ENCODE measurements at places on chromosomes 13 and 19.
A peak's percentile ranks its signal among the peaks of the same experiment; 100 is the strongest.

GRCh38 chr13:113905942-113906341 lies 42.1 kb upstream of the GAS6 start:
- DNase-seq, result no peak

DNA sequence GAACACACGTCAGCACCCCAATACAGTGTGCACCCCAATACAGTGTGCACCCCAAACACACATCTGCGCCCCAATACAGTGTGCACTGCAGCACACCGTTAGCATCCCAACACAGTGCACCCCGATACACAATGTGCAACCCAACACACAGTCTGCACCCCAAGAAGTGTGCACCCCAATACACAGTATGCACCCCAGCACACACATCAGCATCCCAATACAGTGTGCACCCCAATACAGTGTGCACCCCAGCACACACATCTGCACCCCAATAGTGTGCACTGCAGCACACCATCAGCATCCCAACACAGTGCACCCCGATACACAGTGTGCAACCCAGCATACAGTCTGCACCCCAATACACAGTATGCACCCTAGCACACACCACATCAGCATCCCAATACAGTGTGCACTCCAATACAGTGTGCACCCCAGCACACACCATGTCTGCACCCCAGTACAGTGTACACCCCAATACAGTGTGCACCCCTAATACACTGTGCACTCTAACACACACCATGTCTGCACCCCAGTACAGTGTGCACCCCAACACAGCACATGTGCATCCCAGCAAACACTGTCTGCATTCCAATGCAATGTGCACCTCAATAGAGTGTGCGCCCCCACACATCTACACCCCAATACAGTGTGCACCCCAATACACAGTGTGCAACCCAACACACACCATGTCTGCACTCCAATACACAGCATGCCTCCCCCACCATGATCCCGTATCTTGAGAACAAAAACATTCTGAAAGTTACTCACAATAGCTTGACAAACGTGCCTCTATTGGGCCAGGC lies 855 bp upstream of the CARS2 start:
- no peak for DNase-seq

DNA sequence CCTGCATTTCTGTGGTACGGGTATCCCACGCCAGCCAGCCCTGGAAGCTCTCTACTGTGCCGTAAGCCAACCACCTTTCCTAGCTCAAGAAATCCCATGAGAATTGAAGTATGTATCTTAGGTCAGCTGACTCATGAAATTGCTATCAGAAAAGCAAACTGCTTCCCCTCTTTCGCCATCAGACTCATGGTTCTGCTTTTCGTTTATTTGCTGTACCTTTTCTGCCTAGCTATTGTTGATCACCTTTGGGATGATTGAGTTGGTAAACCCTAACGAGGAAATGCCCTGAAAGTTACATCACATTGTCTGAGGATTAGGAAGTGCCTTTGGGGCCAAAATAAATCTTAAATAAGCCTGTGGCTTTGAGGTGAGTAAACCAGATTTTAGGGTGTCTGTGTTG lies at the start of gene ADGRE3:
TSS of gene ADGRE3 (minus strand) at position 81 of the 400 bp plus-strand sequence. CDS start at position 7, 74 bp downstream.
- no peak for DNase-seq

DNA sequence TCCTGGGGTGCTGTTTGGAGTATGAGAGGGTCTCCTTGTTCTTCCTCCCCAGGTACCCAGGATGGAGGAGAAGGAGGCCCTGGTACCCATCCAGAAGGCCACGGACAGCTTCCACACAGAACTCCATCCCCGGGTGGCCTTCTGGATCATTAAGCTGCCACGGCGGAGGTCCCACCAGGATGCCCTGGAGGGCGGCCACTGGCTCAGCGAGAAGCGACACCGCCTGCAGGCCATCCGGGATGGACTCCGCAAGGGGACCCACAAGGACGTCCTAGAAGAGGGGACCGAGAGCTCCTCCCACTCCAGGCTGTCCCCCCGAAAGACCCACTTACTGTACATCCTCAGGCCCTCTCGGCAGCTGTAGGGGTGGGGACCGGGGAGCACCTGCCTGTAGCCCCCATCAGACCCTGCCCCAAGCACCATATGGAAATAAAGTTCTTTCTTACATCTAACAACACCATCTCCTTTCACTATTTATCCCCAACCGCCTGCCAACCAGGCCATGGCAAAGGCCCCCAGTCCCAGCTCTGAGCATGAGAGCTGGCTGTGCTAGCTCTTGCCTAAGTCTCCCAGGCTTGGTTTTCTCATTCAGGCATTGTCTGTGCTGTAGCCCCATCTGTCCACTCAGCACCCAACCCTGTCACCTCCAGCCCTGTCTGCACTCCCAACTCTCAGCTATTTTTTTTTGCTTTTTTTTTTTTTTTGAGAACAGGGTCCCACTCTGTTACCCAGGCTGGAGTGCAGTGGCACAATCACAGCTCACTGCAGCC lies 11.2 kb downstream of the DKKL1 start:
- DNase-seq, result no peak

DNA sequence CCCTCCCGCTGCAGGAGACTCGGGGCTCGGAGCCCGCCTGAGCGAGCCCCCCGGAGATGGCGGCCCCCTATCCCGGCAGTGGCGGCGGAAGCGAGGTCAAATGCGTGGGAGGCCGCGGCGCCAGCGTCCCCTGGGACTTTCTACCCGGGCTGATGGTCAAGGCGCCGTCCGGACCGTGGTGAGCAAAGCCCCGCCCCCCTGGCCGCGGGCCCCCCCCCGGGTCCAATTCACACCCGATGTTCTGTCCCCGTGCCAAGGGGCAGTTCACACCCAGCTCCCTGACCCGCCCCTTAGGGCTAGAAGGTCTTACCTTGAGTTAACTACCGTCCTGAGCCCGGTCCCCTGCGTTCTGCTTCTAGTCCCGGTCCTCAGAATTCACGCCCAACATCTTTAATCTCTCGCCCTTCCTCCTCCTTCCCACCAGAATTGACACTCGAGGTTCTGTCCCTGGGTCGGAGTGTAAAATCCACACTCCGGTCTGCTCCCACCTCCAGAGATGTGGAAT lies 1.4 kb downstream of the NPAS1 start:
- DNase-seq, result no peak

- DNase-seq, result peak; percentile 60
Observed at GRCh38 chr19:2478278-2478755, 2.4 kb downstream of the GADD45B start.

- DNase-seq, result no peak
Observed at GRCh38 chr13:50788551-50789210, 54.8 kb downstream of the DLEU7 start.

Data from CD4-positive, alpha-beta T cell treated with Interleukin-10 for 1 hour (primary cell).